Right kidney (tissue), 9 donors: ENCODE measurements at places on chromosomes 4 and X.

GRCh38 chr4:75498041-75498440 is 16.2 kb downstream of the RCHY1 start:
- DNase-seq = no peak

GRCh38 chr4:161546902-161547301 is 616.9 kb downstream of the FSTL5 start:
- DNase-seq = no peak

DNA sequence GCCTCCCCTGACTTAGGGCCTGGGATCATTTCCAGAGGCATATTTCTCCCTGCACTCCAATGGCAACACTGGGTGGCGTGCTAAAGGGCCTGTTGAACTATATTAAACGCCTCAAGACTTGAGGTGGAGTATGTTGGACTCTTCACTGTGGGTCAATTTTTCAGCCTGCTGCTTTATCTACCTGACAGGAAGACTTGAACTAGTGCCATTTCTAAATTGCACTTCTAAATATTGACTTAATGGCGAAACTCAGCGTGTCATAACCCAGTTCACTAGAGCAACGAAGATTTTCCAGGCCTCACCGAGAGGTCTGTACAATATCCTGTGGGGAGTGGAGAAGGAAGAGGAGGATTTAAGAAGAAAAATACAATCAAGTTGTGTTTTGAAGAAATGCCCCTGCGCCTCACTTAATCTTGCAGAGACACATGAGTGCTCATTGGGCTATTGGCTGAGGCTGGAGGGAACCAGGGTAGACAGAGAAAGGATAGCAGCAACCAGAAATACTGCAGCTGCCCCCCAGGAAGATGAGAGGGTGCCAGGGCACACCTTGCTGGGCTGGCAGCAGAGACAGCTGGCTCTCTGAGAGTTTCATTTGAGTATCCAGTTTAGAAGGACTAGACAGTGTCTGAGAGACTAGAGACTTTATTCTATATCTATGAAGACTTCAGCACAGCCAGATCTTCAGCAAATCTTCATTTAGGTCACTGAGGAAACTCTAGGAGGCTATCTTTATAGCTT is 67.4 kb downstream of the ENPP6 start:
- DNase-seq = no peak

GRCh38 chr4:4803216-4803911 is 56.1 kb upstream of the MSX1 start:
- DNase-seq = no peak

- DNase-seq = no peak
These were observed 142.0 kb upstream of the NUDT6 start for GRCh38 chr4:123064390-123064789.

DNA sequence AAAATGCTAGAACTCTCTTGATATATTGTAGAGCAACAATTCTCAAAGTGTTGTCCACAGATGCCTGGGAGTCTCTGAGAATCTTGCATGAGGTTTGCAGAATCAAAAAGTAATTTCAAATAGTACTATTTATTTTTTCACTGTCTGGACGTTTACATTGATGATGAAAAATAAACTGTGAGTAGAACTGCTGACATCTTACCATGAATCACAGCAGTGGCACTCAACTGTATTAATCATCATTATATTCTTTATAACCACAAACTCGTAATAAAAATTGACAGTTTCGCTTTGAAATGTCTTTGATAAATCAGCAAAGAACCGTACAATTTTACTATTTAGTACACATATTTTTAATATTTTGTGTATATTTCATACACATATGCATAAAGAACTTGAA is 94.5 kb downstream of the NAF1 start:
- DNase-seq = no peak

DNA sequence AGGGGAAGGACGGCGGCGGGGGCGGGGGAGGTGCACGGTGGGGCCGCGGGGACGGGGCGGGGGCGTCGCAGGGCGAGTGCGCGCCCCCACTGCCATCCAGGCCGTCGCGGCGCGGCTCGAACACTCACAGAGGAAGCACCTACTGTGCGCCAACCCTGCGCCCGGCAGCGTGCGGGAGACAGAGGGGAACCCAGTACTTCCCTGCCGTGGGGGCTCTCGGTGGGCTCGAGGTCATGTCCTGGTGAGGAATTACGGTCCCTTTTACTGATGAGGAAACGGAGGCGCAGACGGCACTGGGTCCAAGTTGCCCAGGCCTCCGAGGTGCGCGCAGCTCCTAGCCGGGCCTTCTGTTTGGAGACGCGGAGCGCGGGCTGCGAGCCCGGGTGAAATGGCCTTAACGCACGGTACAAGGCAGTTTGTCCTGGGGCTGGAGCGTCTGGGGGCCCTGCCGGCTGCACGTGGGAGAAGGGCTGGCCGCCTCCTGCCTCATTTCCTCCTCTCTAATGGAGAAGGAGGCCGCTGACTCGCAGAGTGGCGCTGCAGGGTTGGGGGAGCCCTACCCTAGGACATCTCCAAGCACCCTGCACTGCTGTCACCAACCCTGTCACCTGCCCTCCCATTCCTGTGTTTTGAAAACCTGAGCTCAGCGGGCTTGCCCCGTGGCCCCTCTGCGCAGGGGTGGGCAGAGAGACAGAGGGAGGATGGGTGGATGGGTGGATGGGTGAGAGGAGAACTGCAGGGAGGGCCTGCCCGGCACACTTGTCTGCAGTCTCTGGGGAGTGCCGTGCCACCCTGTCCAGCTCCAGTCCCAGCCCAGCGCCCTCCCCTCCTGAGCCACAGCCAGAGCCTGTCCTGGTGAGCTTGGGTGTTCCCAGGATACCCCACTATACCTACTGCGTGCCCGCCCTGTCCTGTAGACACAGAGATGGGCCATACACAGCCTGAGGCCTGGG is 106.0 kb downstream of the ADRA2C start:
- no peak for DNase-seq

DNA sequence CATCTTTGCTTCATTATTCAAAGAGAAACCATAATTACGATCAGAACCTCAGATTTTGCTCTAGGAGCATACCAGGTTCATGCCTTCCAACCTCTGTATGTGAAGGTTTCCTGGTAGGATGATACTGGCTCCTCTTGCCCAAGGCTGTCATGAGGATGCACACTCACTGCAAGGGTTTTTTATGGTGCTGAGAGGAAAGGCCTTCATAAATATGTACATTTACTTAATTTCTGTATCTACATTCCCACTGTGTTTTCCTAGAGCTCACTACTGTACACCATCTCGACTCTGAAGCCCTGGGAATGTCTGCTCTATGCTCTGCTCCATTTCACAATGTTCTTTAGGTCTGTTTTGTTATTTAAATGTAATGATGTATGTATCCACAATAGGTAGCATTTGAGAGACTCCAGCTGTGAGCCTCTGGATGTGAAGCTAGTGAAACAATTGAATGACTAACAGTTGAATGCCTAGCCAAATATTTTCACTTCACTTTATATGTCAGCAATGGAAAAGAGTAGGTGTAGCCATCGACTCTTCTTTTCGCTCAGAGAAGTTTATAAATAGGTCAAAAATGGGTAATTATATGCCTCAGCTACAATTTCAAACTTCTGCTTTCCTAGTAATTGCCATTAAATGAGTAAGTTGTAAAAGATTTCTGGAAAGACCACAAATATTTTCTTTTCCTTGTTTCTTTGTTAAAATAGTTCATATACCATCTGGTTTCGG is 228.0 kb downstream of the PALLD start:
- DNase-seq = no peak

GRCh38 chrX:17580539-17581152 is 156.6 kb upstream of the SCML1 start:
- DNase-seq = no peak

DNA sequence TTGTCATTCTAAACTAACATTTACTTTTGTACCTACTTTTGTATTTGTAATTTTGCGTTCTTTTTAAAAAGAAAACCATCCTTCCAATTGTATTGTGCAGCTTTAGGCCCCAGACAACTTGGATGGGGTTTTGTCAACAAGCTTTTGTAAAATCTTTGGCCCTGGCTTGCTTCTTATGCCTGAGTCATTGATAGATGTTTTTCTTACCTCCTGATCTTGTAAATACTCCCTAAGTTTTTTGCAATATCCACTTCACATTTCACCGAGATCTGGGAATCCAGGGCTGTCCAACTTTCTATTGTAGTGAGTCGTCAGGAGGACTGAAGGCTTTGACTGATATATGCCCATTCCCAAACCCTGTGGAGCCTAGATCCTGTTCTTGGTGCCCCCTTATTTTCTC is 126.9 kb upstream of the GUCY1A1 start:
- DNase-seq = no peak

DNA sequence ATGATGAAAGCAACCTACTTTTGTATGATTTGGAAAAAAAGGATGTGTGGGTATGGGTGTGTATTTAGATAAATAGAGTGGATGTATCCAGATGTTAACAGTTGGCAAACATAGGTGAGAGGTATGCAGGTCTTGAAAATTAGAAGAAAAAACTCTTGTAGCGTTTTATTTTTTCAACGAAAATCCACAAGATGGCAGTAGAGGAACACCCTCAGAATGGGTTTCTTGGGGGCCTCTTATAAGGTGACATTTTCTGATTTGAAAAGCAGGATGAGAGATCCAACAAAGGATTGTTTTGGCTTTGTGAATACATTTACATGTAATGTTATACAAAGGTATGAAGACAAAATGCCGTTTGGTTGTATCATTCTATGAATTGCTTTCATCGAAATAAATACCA is 68.3 kb downstream of the FMR1NB start:
- DNase-seq = no peak
